CD4-positive, alpha-beta memory T cell (primary cell): ENCODE measurements at places on chromosomes 11 and 22. TPM values are rescaled to one million over a fixed set of nuclear protein-coding genes. Genes with fewer than 3 reads are reported as not detected.
A peak's percentile ranks its signal among the peaks of the same experiment; 100 is the strongest.

- DNase-seq: no peak
Measured at GRCh38 chr11:102729849-102730815, 5.4 kb upstream of the MMP8 start.

DNA sequence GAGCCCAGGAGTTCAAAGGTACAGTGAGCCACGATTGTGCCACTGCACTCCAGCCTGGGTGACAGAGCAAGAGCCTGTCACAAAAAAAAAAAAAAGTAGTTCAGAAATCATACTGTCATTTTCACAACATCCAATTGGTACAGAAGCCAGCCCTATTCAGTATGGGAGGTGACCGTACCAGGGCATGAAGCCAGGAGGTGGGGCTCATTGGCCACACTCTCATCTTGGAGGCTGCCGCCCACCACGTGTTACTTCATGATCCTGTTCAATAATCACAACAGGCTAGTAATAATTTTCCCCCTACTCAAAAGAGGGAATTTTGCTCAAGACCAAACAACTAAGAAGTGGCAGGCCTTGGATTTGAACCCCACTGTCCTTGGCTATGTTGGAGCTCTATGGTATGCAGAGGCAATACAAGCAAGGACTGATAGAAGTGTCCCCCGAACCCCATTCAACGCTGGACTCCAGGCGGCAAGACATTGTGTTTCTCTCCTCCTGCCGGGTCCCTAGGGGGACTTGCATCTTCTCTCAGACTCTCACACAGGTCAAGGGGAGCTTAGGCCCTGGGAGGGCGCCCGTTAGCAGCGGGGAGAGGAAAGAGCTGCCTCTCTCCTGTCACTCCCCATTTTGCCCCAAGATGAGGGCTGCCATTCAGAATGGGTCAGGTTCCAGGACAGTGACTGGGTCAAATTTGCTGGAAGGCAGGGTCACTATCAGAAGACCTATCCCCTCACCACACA is 40.2 kb upstream of the EMID1 start:
- DNase-seq: no peak

DNA sequence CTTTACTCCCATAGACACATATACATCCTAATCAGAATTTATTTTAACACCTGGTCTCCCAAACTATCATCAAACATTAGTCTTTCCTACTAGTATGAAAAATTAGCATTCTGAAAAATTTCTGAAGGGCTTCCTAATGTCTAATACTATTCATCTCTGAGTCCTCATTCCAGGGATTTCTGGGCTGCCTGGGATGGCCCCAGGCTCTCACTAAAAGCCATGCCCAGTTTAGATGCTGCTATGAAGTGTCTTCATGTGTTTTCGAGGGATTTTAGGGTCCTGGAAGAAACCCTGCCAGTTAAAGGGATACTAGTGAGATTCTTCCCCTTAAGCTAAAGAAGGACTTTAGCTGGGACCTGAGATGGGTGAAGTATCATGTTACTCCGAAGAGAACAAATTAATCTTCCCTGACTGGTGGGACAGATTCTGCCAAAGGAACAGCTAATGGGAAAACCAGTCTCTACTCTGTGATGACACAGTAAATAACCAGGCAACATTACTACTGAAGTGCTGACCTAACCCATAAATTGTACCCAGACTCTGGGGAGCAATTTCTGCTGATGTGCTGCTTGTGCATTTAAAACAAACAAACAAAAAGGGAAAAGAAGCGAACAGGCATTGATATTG is 342.6 kb downstream of the SOX6 start:
- no peak for DNase-seq

DNA sequence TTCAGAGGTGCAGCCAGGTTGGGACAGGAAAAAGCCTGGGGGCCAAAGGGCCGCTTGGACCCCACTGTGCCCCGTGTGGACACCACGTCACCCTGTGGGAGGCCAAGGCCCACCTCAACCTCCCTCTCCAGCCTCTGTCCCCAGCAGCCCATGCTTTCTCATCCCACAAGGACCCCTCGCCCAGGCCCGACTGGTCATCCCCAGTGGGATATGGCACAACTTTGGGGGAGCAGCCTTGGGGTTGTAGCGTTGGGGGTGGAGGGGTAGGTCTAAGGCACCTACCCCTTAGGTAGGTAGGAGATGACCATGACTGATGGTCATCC is 44.0 kb downstream of the IGF2 start:
- DNase-seq: no peak

DNA sequence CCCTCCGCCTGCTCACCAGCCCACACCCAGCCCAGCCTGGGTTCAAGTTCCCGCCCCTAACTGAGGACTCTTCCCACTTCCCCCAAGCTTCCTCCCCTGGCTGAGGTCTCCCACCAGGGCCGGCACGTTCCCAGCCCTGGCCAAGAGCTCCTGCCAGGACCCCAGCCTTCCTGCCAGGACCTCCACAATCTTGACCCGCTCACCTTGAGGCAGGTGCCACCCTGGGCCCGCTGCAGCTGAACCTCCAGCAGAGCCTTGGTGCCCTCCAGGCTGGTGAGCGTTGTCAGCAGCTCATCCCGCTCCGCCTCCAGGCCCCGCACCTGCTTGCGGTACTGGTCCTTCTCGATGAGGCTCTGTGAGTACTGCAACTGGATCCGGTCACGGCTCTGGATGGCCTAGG is 13.2 kb downstream of the CARD10 start:
- no peak for DNase-seq

GRCh38 chr11:69300120-69301060 is 6.4 kb downstream of the MYEOV start:
- no peak for DNase-seq

GRCh38 chr11:12269446-12270214 is 107.7 kb upstream of the PARVA start:
- DNase-seq: no peak

DNA sequence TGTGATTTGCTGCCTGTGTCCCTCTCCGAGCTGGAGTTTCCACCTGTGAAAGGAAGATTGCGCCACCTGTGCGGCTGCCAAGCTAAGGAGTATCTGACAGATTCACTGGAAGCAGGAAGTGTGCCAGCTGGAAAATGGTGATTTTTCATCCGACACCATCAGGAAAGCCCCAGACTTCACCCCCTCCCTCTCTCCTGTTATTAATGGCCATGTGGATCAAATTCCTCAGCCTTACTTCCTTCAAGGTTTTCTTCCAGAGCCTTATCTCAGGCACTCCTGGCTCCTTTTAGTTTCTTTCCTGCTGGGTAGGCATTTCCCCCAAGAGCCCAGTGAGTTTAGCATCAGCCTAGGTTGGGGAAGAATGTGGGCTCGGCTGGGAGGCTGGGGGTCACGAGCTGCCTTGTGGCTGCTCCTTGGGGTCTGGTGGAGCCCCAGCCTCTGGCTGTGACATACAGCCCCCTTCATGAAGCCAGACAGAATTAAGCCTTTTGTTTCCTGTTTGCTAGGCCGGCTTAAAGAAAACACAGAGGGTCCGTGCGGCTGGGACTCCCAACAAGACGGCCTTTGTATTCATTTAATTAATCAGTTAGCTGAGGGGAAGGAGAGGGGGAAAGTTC is 37.1 kb downstream of the PKNOX2 start:
- no peak for DNase-seq

DNA sequence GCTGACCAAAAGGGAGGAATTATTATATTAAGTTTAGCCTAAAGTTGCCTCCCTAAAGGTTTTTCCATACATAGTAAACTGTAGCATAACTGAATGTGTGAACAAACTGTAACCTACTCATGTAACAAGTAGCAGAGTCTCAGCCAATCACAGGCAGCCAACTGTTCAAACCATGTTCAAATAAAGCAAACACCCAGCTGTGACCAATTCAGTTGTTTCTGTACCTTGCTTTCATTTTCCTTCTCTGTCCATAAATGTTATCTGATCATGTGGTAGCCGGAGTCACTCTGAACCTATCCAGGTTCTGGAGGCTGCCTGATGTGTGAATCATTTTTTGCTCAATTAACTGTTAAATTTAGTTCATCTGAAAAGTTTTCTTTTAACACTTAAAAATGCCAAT is 373.5 kb downstream of the GUCY1A2 start:
- no peak for DNase-seq

- DNase-seq: no peak
Measured at GRCh38 chr11:48054994-48055291, 74.6 kb downstream of the PTPRJ start.

DNA sequence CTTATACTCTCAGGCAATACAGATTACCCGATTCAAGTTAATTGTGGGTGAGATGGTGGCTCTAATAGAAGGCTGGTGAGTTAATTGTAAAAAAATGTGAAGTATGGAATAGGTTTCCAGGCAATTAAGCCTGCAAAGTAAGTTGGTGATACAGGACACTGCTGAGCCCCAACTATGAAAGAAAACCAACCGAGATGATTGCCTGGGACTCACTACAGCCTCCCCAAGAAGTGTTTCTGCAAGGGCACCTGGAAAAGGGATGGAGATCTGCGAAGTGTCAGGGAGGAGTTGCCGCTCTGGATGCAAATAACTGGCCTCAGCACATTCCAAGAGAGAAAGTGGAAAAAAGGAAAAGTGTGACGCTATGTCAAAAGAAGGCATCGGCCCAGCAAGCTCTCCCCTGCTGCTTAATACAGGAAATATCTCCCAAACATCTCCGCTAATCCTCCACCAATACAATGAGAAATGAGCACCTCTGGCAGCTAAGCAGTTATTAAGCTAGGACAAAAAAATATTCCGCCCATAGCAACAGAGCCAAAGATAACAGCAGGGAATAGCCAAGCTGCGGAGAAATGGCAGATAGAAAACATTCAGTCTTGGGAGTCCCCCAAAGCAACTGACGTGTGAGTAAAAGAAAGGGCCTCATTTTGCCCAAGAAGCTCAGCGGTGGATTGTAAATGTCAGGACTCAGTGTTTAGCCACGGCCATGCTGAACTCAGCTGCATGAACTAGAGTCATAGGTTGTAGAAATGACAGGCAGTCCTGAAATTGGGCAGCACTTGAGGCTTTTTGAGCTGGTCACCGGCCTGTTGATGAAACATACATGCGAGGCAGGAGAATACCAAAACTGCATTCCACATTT is 133.7 kb downstream of the SNX19 start:
- no peak for DNase-seq

GRCh38 chr22:21711851-21712250 is 23.7 kb downstream of the YPEL1 start:
- DNase-seq: no peak

- DNase-seq: no peak
Measured at GRCh38 chr11:120384476-120384875, 48.3 kb downstream of the ARHGEF12 start.

GRCh38 chr22:23187871-23188700 is 7.8 kb downstream of the BCR start:
- DNase-seq: no peak

- peak; percentile 64 for DNase-seq
Measured at GRCh38 chr11:57566905-57567514, 462 bp downstream of the UBE2L6 start.

DNA sequence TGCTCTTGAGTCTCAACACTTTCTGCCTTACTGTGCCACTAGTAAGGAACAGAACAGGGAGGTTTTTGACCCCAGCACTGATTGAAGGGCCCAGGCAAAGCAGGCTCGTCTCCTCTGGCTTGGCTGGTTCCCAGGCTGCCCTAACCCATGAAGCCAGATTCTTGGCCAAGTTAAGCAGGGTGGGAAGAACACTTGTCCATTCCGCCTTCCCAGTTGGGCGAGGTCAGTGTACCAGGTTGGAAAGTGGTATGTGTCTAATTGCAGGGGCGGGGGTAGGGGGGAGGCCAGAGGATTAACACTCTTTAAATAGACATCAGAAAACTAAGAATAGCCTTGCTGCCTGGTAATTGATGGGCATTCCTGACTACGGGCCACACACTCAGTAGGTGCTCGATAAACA is 14.4 kb downstream of the TIMP3 start:
- no peak for DNase-seq

GRCh38 chr11:2651054-2651617 is 48.7 kb downstream of the KCNQ1OT1 start:
- no peak for DNase-seq

- DNase-seq: no peak
Measured at GRCh38 chr11:57464539-57465181, 4.3 kb downstream of the RTN4RL2 start.

- no peak for DNase-seq
Measured at GRCh38 chr11:71282581-71283351, 30.4 kb upstream of the SHANK2 start.

DNA sequence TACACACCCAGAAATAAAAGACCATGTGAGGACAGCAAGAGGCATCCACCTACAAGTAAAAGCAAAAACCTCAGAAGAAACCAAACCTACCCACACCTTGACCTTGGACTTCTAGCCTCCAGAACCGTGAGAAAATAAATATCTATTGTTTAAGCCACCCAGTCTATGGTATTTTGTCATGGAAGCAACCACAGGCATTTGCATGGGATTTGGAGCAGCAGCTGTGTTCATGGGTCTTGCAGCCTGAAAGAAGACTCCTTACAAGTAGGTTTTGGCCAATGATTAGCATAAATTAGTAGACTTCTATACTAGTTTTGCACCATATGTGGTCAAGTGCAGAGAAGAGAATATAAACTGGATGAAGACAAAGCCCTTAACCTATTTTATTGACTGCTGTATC is 27.9 kb downstream of the FSHB start:
- DNase-seq: no peak

DNA sequence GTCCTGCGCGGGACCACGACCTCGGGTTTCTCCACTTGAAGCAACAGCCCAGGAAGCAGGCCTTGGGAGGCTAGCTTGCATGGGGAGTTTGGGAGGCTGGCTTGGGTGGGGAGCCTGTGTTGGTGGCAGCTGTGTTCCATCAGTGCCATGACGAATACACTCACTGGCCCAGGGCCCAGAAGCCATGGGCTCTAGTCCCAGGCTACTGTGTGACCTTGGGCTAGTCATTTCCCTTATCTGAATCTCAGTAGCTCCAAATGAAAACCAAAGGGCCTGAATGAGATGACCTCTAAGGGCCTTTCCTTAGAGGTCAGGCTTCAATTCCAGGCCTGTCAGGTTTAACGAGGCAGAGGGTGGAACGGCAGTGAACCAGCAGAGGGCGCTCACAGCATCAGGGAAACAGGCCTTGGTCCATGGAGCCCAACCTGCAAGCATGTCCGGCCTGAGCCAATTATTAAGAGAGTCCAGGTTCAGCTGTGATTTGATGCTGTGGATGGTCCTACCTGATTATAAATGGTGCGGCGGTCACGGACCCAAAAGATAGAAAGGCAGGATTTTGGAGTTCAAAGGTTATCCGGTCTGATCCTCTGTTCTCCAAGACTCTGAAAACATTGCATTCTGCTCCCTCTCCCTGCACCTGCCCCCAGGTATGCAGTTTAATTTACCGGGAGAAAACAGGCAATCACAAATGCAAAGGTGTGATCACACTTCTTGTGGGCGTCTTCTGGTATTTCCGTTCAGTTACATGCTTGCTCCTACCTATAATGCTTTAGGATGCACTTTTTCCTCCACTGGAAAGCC is 15.9 kb downstream of the PTPN5 start:
- DNase-seq: peak; percentile 18

The DRG1 gene
- total RNA-seq: 80.3 TPM

The BDNF gene
- not detected for total RNA-seq

The C1QTNF6 gene
- 24.8 TPM for total RNA-seq

The CYP2D6 gene
- 10.7 TPM for total RNA-seq

The SYT7 gene
- not detected for total RNA-seq

The ACR gene
- total RNA-seq: not detected

The PSMC3 gene
- total RNA-seq: 59.6 TPM

The OR51B4 gene
- not detected for total RNA-seq

The BLID gene
- total RNA-seq: not detected

The PYGM gene
- 10.7 TPM for total RNA-seq
